Hippocampal formation (tissue), 2 donors: ENCODE measurements at places on chromosomes 7 and 10.

GRCh38 chr10:1156921-1157614 lies 100.9 kb downstream of the WDR37 start:
- no peak for DNase-seq

DNA sequence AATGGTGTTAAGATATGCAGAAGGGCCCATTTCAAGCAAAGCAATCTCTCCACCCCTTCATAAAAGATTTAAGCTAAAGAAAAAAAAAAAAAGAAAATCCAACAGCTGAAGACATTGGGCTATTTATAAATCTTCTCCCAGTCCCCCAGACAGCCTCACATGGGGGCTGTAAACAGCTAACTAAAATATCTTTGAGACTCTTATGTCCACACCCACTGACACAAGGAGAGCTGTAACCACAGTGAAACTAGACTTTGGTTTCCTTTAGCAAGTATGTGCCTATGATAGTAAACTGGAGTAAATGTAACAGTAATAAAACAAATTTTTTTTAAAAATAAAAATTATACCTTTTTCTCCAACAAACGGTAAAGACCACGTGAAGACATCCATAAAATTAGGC lies 28.6 kb downstream of the PPP3CB start:
- DNase-seq = no peak

GRCh38 chr10:101226491-101227428 lies 2.5 kb downstream of the LBX1 start:
- DNase-seq = no peak

DNA sequence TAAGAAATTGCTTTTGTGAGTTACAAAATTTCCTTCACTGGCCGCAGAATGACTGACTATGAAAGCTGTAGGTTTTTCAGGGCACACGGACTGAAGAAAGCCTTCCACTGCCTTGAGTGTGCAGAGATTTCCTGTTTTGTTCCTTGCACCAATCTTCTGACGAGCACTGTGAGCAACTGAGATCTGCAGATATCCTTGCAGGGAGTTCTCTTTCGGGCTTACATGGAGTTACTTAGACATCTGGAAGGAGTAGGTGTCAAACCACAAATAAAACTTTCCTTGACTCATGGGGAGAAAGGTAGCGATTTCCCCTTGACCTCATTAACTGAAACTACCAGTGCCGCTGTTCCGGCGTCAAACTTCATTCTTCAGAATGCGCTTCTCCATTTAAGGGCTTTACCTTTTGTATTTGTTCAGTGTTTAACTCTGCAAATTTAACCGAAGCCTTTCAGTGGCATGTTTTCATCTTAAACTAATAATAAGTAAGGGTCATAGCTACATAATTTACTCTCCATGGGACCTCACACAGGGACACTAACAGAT lies 1175.3 kb downstream of the GATA3 start:
- DNase-seq = no peak

GRCh38 chr10:128574581-128575210 lies 448.5 kb upstream of the MKI67 start:
- DNase-seq = no peak

DNA sequence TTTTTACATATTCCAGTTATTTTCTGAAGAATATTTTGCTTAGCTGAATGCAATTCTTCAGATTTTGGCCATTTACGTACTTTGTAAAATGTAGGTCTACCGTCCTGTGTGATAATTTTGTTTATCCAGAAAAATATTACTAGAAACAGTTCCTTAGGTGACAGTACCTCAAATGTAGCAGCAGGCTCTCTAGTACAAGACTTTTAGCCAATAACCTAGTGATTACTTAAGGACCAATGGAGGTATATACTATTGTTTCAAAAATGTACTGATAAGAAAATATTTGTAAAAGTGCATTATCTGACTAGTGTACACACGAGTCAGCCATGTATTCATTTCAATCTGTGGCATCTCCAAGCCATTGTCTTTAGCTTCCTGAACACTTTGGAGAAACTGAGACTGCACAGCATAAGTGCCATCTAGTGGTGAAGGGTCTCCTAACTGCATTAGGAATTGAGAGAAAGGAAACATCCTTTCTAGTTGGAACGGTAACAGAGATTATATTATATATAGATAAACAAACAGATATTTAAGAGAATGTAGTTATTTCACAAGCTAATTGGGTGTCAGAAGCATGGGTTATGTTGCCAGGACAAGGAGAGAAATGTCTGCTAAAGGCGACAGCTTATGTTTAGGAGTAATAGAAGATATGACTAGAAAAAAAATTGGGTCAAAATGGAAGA lies 23.7 kb downstream of the RTKN2 start:
- DNase-seq = peak; percentile 40

DNA sequence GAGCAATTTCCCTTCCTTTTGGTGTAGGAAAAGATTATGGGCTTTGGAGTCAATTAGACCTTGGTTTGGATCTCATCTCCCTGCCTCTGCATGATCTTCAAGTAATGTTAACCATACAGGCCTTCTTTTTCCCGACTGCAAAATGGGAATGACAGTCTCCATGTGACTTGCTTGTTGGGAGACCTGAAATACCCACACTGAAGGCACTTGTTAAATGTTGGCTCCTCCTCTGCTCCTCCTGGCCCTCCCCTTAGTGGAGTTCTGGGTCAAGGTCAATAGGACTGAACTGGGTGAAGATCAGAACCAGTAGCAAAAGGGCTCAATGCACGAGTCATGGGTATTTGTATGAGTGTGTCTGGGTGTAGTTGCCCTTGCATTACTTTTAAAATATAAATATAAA lies 179.4 kb upstream of the PRR15 start:
- no peak for DNase-seq

- DNase-seq = no peak
Measured at GRCh38 chr7:75979759-75980429, 14.5 kb downstream of the TMEM120A start.

GRCh38 chr10:92126100-92126650 lies 164.7 kb downstream of the CPEB3 start:
- no peak for DNase-seq

GRCh38 chr7:73977619-73978618 lies 50.1 kb upstream of the ELN start:
- no peak for DNase-seq

- DNase-seq = no peak
Measured at GRCh38 chr7:123122916-123123315, 76.9 kb downstream of the SLC13A1 start.

GRCh38 chr7:79157281-79157680 lies 296.2 kb downstream of the MAGI2 start:
- DNase-seq = no peak

DNA sequence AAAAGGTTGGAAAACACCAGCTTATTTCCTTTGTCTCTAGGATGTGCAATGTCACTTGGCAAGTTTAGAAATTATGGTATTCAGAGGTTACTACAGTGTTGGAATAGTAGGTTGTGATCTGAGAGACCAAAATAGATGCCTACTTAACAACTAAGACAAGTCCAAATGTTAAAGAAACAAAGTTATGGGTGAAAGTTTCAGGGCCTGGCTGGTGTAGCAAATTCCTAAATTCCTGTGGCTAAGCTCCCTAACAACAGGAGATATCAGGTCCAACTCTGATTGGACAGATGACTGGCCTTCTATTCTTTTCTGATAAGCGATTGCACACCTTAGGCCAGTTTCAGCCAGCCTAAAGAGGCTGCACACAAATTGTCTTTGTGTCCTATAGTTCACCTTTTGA lies 873.5 kb downstream of the REEP3 start:
- DNase-seq = no peak

DNA sequence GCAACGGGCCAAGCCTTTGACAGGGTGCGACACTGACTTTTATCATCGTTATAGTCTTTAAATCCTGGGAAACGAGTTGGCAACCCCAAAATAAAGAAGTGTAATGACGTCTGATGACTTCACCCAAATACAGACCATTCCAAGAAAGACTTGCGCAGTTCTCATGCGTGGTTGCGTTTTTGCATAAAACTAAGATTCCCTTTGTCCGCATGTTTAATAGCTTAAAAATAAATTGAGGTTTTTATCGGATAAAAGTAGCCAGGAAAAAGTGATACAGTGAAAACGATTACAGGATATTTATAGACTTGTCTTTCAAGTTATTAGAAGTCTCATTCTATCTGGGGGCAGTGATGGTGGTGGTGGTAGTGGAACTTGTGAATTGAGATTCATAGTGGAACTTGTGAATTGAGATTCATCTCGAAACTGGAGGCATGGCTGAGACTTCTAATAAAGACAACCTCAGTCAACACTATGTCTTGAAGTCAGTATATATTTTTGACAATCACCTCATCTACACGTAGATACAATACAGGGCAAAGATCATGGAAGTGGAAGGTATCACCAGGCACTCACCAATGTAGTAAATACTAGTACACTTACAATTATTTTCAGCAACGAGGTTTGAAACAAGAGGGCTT lies 1.2 kb upstream of the NAMPT start:
- no peak for DNase-seq

DNA sequence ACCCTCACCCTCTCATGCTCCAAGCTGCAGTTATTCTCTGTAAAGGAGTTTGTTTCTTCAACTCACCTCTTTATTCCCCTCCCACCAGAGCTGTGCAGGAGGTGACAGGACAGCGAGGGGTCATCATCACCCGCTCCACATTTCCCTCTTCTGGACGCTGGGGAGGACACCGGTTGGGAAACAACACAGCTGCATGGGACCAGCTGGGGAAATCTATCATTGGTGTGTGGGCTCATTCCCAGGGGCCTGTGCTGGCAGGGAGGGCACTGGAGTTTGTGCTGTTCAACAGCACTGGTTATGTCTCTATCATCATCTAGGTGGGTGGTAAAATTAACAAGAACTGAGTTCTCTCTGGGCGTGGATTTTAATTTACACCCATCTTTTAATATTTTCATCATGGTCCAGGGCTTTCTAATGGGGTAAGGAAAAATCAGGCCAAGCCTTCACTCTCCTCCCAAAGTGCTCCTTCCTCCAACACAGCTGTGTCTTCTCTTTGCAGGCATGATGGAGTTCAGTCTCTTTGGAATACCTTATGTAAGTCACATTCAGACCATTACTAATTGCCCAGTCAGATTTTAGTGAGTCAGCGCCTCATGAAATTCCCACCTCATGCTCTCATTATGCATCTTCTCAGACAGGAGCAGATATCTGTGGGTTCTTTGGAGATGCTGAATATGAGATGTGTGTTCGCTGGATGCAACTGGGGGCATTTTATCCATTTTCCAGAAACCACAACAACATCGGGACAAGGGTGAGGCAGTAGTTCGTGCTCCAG lies 61.6 kb downstream of the PRSS58 start:
- no peak for DNase-seq

- DNase-seq = no peak
Measured at GRCh38 chr10:83062871-83063270, 1076.4 kb upstream of the GHITM start.

GRCh38 chr10:82041018-82041417 lies 166.0 kb downstream of the NRG3 start:
- no peak for DNase-seq

DNA sequence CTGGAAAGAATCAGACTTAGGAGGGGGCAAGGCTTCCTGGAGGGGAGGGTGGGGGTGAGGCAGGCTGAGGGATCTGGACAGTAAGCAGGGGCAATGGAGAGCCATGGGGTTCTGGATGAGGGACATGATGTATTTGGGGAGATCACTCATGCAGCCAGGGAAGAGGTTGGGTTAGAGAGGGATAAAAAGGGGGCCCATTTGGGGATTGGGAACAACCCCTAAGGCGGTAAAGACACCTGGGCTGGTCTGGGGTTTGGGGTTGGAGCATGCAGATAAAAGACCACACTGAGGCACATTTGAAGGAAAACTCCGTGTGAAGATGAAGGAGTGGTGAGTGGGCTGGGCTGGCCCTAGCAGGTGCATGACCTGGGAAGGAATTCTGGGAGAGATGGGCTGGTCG lies 30.8 kb downstream of the HIF1AN start:
- DNase-seq = no peak

- no peak for DNase-seq
Measured at GRCh38 chr10:51083356-51083853, 9.1 kb downstream of the PRKG1 start.

- DNase-seq = no peak
Measured at GRCh38 chr7:32879460-32879859, 12.1 kb downstream of the KBTBD2 start.

DNA sequence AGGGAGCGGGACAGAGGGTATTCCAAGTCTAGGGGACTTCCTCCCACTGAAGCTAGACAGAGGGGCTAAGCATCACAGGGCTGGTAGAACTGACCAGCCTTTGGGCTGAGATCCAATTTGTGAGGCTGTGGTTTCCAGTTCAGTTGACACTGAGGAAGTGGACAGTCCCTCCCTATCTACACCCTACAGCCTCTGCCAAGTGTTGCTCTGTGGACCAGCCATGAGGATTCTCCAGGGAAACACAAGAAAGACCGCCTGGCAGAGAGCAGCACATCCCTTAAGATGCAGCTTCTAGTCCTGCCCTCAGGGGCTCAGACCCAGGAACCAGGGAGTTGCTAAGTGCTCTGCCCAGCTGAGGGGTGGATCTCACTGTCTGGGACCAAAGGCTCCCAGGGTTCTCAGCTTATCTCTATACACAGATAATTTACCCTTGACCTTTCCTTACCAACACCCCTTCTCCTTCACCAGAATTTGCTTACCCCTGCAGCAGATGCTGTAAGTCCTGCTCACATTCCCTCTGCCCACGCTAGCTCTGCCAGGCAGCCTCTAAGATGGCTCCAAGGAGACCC lies 252.0 kb downstream of the SKIDA1 start:
- no peak for DNase-seq

GRCh38 chr10:75410132-75411005 lies 8.8 kb upstream of the ZNF503 start:
- no peak for DNase-seq

DNA sequence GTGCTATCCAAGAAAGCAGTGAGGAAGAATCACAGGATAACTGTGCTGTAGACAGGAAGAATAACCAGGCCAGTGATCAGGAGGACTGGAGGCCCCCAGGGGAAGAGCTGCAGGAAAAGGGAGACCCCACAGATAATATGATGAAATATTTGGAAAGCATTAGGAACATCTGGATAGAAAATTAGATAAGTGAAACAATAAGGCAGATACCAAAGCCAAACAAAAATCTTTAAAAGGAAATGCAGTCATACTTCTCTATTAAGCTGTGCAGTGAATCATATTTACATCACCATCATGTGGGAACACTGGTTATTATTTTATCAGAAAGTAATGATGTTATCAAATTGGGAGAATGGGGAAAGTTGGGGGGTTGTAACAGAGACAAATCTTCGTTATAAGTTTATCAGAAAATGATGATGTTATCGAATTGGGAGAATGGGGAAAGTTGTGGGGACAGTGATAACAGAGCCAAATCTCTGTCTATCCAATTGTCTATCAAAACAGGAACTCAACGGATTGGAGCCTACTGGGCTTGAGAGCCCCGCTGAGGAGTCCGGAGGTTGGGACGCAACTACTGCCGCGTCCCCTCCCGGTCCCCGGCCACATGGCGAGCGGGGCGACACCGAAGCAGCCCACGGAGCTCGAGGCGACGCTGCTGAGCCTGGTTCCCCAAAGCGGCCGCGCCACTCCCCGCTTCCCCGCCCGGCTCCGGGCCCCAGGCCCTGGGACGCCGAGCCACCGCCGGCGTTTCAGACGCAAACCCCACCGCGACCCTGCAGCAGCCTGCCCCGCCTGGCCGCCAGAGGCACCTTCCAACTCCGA lies 14.0 kb upstream of the RALA start:
- DNase-seq = no peak
